ENCODE measurements at places on chromosomes 1 and 21. TPM values are rescaled to one million over a fixed set of nuclear protein-coding genes. Genes with fewer than 3 reads are reported as not detected.

The WDR64 gene
- 0.13 TPM for total RNA-seq

The PIGM gene
- total RNA-seq: 4.5 TPM

The KIF17 gene
- total RNA-seq: not detected

The CELA3B gene
- total RNA-seq: 5.3 TPM

The AMPD1 gene
- total RNA-seq: not detected

The ACTL8 gene
- not detected for total RNA-seq

The NFIA gene
- total RNA-seq: 5.8 TPM

The GPX7 gene
- total RNA-seq: 18.6 TPM

The TSTD1 gene
- 20.3 TPM for total RNA-seq

Measured in activated T-cell treated with anti-CD3 and anti-CD28 coated beads, Interleukin-2, amount 50 U/mL, for 4 hours (primary cell).